ENCODE measurements at places on chromosomes 1 and 21.

DNA sequence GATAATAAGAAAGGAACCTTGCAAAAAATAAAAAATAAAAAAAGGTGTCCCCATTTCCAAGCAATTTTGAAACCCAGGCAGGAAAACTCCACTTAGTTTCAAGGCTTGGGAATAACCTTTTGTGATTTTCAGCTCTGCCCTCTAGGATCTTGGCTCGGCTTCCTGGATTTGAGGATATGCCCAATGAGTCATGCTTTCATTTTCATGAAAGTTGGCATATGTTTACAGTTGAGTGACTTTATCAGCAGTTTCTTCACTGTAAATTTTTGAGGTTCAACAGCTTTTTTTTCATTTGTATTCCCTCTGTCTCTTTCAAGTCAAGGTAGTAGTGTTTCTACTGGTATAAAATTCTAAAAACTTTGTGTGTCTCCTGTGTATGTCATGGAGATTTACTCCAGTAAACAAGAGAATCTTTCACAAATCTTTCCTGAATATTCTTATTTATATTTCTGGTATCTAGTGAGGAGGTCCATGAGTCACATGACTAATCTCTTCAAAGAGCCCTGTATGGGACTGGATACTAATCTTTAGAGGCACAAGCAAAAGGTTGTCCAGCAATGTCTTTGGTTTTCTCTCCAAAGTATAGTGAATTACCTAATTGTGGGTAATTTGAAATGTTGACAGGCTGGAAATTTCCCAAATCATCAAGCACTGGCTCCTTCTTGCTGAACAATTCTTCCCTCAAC is 335.3 kb downstream of the BRINP2 start:
- DNase-seq, result no peak

- DNase-seq, result no peak
Measured at GRCh38 chr1:90718411-90719329, 1.6 kb upstream of the BARHL2 start.

DNA sequence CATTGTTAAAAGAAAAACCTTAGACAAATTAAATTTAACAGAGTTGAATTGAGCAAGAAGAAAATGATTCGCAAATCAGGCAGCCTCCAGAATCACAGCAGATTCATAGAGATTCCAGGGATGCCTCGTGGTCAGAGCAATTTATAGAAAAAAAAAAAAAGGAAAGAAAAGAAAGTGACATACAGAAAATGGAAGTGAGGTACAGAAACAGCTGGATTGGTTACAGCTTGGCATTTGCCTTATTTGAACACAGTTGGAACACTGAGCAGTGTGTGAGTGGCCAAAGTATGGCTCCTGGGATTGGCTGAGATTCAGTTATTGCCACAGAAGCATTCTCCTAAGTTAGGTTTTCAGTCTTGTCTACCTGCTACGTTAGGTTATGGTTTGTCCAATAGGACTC is 9.1 kb upstream of the C21orf91 start:
- DNase-seq, result no peak

DNA sequence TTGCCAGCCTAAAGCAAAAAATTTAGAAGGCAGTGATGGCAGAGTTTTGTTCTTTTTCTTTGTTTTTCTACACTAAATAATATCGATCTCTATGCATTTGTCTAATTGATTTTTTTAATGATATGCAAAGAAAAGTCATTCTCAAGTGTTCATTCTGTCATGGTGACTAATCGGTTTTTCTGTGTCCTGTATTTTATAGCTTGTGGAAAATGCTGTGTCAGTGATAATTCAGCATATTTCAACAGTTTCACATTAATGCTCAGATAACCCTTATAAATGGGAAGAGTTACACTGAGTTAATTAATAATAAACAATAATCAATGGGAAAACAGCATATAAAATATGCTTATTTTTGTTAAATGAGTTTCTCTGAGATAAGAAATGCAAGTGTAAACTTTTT is 824.9 kb downstream of the AMY1C start:
- DNase-seq, result no peak

DNA sequence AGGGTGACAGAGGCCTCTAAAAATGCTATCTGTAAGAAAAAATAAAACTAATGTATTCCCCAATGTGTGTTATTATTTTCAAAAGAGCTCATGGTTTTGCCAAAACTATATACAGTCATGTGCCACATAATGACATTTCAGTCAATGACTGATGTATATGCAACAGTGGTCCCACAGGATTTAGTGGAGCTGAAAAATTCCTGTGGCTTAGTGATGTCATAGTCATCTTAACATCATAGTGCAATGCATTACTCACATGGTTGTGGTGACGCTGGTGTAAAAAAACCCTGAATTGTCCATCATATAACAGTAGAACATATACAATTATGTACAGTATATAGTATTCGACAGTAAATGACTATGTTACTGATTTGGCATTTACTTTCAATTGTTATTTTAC is 172.4 kb downstream of the CACNA1E start:
- DNase-seq, result no peak

- DNase-seq, result no peak
Measured at GRCh38 chr1:69271587-69272125, 296.1 kb upstream of the LRRC7 start.

GRCh38 chr1:105894006-105894405 is 1162.5 kb upstream of the PRMT6 start:
- no peak for DNase-seq

DNA sequence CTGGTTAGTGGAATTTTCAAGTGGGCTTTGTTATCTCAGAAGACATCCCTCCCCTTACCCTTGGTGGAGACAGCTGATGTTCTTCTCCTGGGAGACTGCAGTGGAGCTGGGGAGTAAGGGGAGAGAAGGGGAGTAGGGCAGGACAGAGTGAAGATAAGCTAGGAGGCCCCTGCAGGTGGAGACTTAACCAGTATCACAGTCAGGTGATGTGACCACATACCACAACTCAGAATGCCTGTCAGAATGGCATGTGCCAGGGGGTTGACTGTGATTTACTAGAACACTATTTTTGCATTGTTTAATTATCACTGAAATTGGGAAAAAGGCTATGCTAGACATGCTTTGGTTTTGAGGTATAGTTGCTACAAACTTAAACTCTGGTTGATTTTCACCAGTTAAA is 124.6 kb downstream of the NRDC start:
- DNase-seq, result no peak

- DNase-seq, result peak; percentile 16
Measured at GRCh38 chr1:5743435-5744095, 248.7 kb downstream of the NPHP4 start.

- DNase-seq, result no peak
Measured at GRCh38 chr1:152392909-152393308, 21.2 kb downstream of the CRNN start.

GRCh38 chr1:165355139-165355976 is 1.2 kb downstream of the LMX1A start:
- no peak for DNase-seq

- no peak for DNase-seq
Measured at GRCh38 chr1:220450927-220451326, 77.0 kb upstream of the MARK1 start.

DNA sequence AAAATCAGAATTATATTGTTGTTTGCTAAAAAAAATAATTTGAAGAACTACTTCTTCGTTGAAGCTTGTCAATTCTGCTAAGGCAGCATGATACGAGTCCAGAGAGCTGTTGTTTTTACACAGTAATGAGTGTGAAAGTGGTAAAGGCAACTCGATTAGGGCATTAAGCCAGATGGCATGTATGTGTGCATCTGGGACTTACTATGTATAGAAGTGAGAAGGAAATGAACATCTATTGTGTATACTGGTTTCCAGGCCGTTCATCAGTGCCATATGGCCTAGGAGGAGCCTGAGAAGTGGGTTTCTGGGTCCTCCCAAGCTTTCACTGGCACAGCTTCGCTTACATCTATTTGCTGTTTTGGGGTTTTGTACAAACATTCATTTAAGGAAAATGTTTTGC is 5.7 kb downstream of the CTPS1 start:
- no peak for DNase-seq

GRCh38 chr1:239800861-239801260 is 290.8 kb upstream of the FMN2 start:
- DNase-seq, result no peak

GRCh38 chr21:44759628-44760285 is 41.9 kb downstream of the UBE2G2 start:
- no peak for DNase-seq

- DNase-seq, result peak; percentile 53
Measured at GRCh38 chr1:37478890-37479254, 4.5 kb downstream of the ZC3H12A start.

- DNase-seq, result no peak
Measured at GRCh38 chr1:72781038-72781437, 498.7 kb upstream of the NEGR1 start.

DNA sequence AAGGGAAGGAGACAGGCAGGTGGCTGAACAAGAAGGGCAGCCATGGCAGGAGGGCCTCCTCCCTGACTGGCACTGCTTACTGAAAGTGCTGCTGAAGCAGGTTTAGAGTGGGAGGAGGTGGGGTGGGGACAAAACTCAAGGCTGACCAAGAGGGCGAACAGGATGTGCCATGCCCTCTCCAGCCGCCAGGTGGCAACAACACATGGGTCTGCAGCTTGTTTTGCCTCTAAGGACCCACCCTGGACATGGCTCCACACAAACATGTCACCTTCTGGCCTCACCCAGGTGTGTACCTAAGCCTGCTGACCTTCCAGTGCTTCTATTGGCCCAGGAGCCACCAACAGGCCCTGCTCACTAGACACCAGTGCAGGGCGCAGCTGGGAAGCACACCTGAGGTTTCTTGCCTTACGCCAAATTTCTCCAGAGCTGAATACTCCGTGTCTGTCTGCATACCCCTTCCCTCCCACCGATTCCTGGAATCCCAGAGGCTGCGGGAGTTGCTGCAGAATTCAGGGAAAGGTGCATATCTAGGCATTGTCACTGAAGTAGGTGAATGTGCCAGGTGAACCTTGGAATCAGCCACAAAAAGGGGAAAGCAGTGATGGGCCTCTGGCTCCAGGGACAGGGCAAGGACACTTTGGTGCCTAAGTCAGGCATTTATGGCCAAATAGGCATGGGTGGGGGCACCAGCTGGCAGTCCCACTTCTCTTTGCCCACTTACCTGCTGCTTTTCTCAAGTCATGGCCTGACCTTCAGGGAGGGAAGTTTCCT is 5.3 kb downstream of the PSRC1 start:
- DNase-seq, result peak; percentile 69

DNA sequence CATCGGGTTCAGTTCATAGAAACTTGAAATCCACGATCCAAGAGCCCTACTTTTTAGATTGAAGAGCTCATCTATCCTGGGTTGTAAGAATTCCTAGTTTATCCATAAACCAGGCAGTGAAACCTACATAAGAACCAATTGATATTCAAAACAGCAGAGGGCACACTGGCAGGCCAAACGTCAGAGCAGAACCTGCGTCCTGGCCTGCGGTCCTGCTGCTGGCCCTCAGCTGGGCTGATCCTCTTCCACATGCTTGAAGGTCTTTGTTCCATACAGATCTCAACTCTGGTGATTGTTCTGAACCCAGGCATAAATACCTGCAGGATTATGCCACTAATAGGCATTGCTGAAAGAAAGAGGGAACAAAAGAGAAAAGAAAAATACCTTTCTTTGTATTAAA is 47.0 kb downstream of the MT1HL1 start:
- DNase-seq, result no peak

- DNase-seq, result no peak
Measured at GRCh38 chr1:174157157-174157806, 2.0 kb upstream of the RABGAP1L start.

DNA sequence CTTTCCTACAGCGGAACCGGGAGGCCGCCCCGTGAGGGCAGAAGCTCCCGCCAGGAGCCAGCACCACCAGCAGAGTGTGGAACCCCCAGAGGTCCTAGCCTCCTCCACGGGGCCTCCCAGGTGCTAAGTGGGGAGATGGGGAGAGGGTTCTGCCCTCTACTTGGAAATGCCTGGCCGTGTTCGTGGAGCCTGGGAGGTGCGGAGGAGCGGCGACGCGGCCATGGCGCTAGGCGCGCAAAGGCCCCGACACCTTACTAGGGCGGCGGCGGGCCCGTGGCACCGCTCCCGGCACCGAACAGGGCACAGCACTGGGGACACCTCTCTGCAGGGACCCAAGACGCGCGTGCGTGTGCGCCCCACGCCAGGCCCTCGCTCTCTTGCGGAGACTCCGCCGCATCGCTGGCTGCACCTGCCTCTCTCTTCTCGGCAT is 1.3 kb upstream of the CACNA1E start:
- DNase-seq, result no peak

DNA sequence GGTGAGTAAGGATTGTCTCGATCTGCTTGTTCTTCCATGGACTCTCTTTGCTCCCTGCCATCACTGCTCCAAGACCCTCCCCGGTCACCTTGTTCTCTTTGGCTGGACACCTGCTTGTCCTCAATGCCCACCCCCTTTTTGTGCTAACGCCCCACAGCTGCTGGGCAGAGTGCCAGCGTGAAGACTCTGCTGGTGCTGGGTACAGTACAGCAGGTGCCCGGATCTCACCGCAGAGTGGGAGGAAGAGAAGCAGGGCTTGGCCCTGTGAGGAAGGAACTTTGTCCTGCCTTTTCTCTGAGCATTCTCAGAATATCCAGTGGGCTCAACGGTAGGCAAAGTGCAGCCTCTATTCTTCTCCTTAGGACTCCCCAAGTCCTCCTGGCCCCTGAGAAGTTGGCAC is 90.1 kb downstream of the PLXNA2 start:
- no peak for DNase-seq

DNA sequence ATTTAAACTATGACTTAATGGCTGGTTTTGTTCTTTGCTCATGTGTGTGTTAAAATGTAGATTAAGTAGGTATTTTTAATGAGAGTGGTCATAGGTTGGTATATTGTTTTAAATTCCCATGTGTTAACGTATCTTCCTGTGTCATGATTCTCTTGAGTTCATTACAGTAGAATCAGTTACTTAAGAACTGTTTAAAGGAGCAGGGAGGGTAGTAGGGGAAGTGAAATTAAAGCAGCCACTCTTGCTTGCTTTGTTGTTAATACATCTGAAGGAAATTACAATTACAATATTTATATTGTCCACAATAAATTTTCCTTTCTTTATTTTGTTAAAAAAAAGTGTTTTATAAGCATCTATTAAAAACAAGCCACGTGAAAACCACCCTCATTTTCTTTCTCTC is 119.2 kb upstream of the KIAA1614 start:
- no peak for DNase-seq

DNA sequence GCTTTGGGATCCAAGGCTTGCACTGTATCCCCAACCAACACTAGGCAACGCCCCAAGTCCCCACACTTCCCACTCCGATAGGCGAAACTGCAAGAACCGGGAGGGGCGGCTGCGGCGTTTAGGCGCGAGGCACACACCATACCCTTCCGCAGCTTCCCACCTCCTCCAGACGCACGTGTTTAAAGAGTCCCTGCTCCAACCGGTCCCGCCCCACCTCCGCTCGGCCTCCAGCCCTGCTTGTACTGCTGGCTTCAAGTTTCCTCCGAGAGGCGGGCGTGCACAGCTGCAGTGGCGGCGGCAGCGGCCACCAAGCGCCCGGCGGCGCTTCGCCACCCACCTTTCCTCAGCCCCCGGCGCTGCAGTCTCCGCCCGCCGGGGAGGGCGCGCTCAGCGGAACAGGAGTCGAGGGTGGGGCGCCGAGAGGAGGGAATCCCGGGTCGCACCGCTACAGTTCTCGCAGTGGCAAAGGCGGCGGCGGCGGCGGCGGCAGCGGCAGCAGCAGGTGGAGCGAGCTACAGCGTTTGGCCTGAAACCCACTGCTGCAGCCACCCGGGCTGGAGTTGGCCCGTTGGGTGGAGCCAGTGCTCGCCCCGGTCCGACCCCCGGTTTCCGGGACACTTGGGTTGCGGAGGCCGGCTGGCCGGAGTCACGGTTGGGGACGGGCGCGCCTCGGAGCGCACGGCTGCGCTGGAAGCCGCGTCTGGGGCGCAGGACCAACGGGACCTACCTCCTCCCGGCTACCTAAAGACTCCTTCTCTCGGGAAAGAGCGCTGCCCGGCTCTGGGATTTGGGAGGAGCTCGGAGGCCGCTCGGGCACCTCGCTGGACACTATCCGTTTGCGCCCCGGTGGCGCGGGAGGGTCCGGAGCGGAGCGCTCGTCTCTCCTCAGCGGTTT is at the start of gene CNIH3:
TSS of gene CNIH3 (plus strand) at position 457 of the 895 bp plus-strand sequence. CDS start 858 bp downstream, outside the sequence.
- peak; percentile 53 for DNase-seq

Measured in activated T-cell treated with anti-CD3 and anti-CD28 coated beads, Interleukin-2, amount 50 U/mL, for 1 hour (primary cell).